Activated CD8-positive, alpha-beta T cell treated with anti-CD3 and anti-CD28 coated beads for 36 hours (primary cell): ENCODE measurements at places on chromosomes 3 and 15.
A peak's percentile ranks its signal among the peaks of the same experiment; 100 is the strongest.

GRCh38 chr15:39623529-39623931, 42.7 kb downstream of the THBS1 start:
- H3K27me3 ChIP-seq = no peaks in the 10 kb centered on the region
- peaks cover 60% of the 10 kb centered on the region for H3K4me1 ChIP-seq
- no peak overlapping the region for H3K4me3 ChIP-seq
- H3K27ac ChIP-seq = peak overlapping the region; percentile 96
- peak; percentile 78 for DNase-seq

GRCh38 chr3:187288131-187288854, 3.2 kb downstream of the MASP1 start:
- H3K36me3 ChIP-seq = no peaks in the 10 kb centered on the region
- no peaks in the 10 kb centered on the region for H3K4me1 ChIP-seq
- no peak for DNase-seq

DNA sequence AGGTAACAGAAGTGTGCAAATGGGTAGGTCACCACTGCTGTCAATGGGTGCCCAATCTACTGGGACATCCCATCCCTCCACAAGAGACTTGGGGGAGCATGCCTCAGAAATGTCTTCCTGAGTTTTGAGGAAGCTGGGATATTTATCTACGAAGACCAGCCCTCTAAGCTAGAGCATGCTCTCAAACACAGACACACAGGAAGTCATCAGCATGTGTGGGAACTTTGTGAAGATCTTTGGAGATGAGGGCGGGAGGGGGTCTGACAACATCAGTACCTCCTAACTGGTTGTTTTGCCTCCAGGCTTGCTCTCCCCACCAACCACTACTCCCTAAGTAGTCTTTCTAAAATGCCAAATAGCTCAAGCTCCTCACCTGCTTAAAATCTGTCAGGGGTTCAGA, 3.5 kb upstream of the MEF2A start:
- H3K4me1 ChIP-seq = peaks cover 15% of the 10 kb centered on the region
- peaks cover 1% of the 10 kb centered on the region for H3K27me3 ChIP-seq
- H3K4me3 ChIP-seq = no peak overlapping the region
- no peaks in the 10 kb centered on the region for H3K36me3 ChIP-seq

DNA sequence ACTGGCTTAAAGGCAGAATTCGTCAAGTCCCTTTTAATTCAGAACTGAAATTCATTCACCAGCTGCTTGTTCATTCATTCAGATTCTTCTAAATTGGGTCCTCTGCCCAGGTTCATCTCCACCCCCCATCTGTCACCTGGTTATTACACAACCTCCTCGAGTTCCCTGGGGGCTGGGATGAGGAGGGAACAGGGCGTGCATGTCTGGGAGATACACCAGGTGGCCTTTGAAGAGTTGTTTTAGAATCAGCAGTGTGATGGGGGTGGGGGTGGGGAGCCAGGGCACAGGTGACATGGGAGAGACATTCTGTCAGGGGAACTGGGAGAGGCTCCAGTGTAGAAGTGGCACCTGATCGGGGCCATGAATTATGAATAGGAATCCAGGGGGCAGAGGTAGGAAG, 8.2 kb downstream of the SNX33 start:
- H3K27ac ChIP-seq = no peak overlapping the region
- no peak overlapping the region for H3K4me3 ChIP-seq
- H3K27me3 ChIP-seq = no peaks in the 10 kb centered on the region
- H3K4me1 ChIP-seq = peaks cover 13% of the 10 kb centered on the region

GRCh38 chr3:83842511-83842910, 1116.3 kb upstream of the CADM2 start:
- no peaks in the 10 kb centered on the region for H3K36me3 ChIP-seq
- no peaks in the 10 kb centered on the region for H3K27me3 ChIP-seq
- H3K4me1 ChIP-seq = no peaks in the 10 kb centered on the region
- H3K27ac ChIP-seq = no peak overlapping the region
- DNase-seq = no peak

GRCh38 chr3:43366481-43366880, 80.1 kb downstream of the SNRK start:
- no peaks in the 10 kb centered on the region for H3K4me1 ChIP-seq
- H3K27me3 ChIP-seq = no peaks in the 10 kb centered on the region
- no peak for DNase-seq
- H3K36me3 ChIP-seq = no peaks in the 10 kb centered on the region
- H3K4me3 ChIP-seq = no peak overlapping the region
